ENCODE measurements at places on chromosomes 16 and 17. TPM values are rescaled to one million over a fixed set of nuclear protein-coding genes. Genes with fewer than 3 reads are reported as not detected.

The MYH4 gene
- 0.20 TPM for polyA plus RNA-seq

The PGAP6 gene
- 142 TPM for polyA plus RNA-seq

The CACNA1G gene
- 22.8 TPM for polyA plus RNA-seq

The CDRT15 gene
- 0.42 TPM for polyA plus RNA-seq

The ELOB gene
- 614 TPM for polyA plus RNA-seq

The NUDT16L1 gene
- polyA plus RNA-seq = 157 TPM

The GGT6 gene
- not detected for polyA plus RNA-seq

The KRTAP2-3 gene
- polyA plus RNA-seq = not detected

The ZNF830 gene
- 20.9 TPM for polyA plus RNA-seq

The LGALS9 gene
- 0.90 TPM for polyA plus RNA-seq

The CES4A gene
- 19.9 TPM for polyA plus RNA-seq

The UTS2R gene
- polyA plus RNA-seq = 5.0 TPM

The FSCN2 gene
- polyA plus RNA-seq = 2.4 TPM

The TP53TG3F gene
- not detected for polyA plus RNA-seq

The ACSM2A gene
- polyA plus RNA-seq = not detected

The CSH2 gene
- not detected for polyA plus RNA-seq

The CDC27 gene
- polyA plus RNA-seq = 68.8 TPM

The KRTAP3-2 gene
- polyA plus RNA-seq = not detected

All from cardiac muscle cell (in vitro differentiated cells and primary cell).